ENCODE measurements at places on chromosomes 6 and 20.

DNA sequence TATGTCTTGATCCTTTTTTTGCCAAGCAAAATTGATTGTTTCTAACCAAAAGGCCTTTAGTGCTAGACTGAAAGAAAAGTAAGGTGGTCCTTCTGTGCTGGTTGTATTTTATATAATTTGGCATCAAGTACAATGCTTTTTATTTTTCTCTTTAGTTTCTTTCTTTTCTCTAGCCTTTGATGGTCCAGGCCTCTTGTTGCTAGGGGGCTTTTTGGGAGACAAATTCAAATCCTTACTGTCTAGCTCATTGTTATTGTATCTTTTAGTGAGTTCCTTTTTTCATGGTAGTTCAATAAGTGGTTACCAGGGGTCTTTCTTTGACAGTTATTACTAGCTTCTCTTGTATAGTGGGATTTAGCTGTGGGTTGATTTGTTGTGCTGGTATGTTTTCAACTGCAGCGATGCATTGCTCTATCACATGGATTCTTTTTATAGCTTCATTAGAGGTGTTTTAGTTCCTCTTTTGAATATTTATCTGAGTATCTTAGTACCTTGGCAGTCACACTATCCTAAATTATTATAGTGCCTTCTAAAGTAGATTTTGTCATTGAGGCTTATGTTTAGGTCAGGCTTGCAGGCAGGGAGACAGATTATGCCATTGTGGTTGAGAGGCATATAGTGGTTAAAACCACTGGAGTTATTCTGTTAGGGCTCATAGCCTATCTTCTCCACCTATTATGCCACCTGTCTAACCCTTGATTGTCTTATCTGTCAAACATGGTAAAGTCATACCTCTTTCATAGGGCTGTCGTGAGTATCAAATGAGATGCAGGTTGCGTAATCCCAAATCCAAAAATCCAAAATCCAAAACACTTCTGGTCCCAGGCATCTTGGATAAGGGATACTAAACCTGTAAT lies 49.5 kb downstream of the KCNS1 start:
- ATAC-seq: peak; percentile 31

DNA sequence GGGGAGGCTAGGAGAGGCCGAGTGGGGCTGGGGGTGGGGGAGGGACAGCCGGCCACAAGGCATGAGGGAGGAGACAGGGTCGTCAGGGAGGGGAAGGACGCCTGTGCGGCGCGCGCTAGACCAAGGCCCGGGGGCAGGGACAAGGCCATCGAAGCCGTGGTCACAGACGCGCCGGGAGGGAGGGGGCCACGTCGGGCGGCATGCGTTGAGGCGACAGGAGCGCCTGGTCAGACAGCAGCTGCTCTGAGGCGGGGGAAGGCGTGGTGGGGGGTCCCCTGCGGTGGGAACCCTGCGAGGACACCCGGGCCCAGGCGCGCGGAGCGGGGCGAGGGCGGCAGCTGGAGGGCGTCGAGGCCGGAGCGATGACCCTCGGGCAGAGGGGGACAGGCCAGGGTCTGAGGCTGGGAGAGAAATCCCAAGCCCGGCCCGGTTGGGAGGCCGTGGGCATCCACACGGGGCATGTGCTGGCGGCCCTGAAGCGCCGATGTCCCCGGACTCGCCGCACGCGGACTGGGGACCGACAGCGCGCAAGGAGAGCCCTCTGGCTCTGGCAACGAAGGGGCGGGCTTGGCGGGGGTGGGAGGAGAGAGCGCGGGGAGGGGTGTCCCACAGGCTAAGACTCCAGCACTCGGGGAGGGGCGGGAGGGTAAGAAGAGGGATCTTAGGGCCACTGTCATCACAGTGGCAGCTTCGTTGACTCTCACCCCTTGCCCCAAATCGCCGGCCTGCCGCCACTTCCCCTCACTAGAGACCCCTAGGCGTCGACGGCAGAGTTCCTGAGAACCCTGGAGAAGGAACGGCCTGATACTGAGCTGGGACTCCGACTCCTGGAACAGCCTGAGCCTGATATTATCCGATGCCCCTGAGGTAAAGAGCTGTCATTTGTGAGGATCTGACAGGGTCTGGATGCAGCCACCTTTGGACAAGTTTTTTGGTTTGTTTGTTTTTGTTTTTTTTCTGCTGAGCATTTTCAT lies 5.0 kb downstream of the TMEM239 start:
- ATAC-seq: no peak

DNA sequence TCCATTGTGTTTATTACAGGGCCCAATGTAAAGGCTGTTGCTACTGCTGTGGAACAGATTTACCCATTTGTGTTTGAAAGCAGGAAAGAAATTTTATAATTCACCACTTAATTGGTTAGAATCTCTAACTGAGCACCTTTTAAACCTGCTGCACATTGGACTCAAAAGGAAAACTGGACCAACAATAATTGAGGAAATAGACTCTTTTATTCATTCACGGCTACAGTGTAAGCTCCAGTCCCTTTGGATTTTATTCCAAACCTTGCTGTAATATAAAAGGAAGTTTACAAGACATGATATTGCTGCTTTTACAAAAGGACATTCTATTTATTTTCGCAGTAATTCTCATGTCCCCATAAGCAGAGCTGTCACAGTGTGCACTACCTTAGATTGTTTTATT lies 33.9 kb downstream of the TBPL1 start:
- ATAC-seq: no peak

- ATAC-seq: no peak
Observed at GRCh38 chr6:5941188-5941587, 65.5 kb downstream of the NRN1 start.

GRCh38 chr6:1770435-1770843 lies 160.7 kb downstream of the FOXC1 start:
- peak; percentile 74 for ATAC-seq

- no peak for ATAC-seq
Observed at GRCh38 chr6:158643836-158644230, 710 bp downstream of the DYNLT1 start.

- ATAC-seq: no peak
Observed at GRCh38 chr20:41034239-41034638, 5.6 kb downstream of the TOP1 start.

DNA sequence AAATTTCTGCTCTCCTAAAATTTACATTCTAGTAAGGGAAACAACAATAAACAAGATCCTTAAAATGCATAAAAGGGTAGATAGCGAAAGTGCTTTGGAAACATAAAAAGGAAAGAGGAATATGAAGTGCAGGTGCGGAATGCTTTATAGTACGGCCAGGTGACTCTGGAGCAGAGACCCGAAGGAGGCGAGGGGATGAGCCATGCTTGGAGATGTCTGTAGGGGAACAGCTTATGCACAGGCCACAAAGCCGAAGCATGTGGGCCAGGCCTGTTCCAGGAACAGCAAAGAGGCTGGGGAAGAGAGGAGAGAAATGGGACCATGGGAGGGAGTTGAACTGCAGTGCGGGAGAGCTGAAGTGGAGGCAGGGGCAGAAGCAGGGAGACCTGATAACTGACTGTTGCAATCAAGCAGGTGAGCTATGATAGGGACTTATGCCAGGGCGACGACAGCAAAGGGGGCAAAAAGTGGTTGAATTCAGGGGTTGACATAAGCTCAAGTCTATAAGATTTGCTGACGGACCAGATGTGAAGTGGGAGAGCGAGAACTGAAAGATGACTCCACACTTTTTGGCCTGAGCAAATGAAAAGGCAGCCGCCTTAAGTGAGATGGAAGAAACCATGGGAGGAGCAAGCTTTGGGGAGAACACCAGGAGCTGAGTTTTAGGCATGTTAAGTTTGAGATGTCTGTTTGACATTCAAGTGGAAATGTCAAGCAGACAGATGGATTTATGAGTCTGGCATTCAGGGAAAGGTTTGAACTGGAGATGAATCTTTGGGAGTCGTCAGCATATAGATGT lies 83.1 kb downstream of the CNBD2 start:
- no peak for ATAC-seq

- ATAC-seq: peak; percentile 88
Observed at GRCh38 chr6:42368181-42368580, 83.5 kb downstream of the TRERF1 start.

DNA sequence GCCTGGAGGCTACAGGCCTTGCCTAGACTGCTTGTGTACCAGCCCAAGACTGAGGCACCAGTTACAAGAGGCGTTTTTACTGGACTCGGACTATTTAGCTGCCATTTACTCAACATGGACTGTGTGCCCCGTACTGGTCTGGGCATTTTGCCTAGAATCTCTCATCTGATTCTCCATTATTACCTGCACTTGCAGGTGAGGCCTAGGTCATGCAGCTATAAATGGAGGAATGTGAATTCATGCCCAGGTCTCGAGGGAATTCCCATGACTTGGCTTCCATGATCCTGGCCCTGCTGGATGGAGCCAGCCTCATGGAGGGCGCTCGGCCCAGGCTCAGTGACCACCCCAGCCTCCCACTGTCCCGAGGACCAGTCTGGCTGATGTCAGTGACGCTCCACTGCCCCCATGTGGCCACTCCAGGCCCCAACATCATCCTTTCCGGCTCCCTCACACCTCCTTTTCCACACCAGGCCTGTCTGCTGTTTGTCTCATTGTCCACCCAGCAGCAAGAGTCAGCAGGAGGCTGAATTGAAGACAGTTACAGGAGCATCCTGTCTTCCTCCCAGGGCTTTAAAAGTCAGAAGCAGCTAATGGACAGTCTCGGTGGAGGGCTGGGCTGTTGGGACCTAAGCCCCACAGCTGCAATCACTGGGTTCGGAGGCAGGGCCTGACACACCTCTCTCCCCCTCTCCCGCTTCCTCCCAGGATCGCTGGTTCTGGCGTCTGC lies 8.7 kb downstream of the MMP24OS start:
- ATAC-seq: peak; percentile 61

DNA sequence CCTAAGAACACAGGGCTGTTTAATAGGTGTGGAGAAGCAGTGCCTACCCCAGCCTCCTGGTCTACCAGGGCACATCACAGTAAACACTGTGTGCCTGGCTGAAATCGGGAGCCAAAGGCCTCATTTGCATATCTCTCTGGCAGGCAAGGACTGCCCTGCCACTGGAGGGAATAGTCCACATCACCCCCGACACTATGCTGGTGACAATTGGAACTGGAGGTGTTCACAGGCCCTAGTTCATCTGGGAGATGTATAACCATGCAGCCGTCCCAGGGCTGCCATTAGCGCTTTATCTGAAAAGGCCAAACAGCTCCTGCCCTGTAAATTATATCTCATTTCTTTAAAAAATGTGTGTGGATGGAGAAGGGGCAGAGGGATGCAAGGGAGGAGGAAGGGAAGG lies 150.3 kb downstream of the LINC00237 start:
- ATAC-seq: no peak

DNA sequence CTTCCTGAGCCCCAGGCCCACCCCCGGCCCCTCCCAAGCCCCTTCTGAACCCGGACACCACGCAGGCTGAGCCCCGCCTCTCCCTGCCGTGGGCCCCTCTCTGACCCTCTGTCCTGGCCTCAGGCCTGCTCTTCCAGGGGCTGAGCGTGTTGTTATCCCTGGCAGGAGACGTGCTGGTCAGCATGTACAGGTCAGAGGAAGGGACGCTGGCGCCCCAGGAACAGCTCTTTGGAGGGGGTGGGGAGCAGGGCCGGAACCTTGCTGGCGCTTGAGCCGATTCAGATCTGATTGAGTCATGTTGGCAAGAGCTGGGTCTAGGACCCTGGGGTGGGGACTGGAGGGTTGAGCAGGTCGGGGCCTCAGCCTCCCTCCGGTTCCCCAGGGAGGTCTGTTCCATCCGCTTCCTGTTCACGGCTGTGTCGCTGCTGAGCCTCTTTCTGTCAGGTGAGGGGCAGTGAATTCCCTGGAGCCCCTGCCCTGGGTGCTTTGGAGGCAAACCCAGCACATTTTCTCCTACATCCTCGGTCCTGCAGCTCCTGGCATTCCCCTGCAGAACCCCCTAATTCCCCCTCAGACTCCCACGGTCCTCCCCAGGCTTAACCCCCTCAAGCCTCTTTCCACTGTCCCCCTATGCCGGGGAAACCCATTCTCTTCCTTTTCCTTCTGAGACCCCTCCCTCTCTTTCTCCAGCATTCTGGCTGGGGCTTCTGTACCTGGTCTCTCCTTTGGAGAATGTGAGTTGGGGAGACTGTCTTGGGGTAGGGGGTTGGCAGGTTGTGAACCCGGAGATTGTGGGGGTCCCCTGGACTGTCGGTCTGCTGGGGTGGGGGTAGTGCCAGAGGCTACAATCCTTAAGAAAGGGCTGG lies 2.0 kb downstream of the SPAG4 start:
- no peak for ATAC-seq

GRCh38 chr6:111605100-111605751 lies 452 bp downstream of the TRAF3IP2 start:
- ATAC-seq: peak; percentile 37

GRCh38 chr6:117498159-117498558 lies 15.7 kb downstream of the DCBLD1 start:
- no peak for ATAC-seq

GRCh38 chr20:13819885-13820645 lies 35.2 kb downstream of the NDUFAF5 start:
- ATAC-seq: peak; percentile 69

GRCh38 chr6:158766621-158767455 lies 52.3 kb downstream of the EZR start:
- ATAC-seq: peak; percentile 12

DNA sequence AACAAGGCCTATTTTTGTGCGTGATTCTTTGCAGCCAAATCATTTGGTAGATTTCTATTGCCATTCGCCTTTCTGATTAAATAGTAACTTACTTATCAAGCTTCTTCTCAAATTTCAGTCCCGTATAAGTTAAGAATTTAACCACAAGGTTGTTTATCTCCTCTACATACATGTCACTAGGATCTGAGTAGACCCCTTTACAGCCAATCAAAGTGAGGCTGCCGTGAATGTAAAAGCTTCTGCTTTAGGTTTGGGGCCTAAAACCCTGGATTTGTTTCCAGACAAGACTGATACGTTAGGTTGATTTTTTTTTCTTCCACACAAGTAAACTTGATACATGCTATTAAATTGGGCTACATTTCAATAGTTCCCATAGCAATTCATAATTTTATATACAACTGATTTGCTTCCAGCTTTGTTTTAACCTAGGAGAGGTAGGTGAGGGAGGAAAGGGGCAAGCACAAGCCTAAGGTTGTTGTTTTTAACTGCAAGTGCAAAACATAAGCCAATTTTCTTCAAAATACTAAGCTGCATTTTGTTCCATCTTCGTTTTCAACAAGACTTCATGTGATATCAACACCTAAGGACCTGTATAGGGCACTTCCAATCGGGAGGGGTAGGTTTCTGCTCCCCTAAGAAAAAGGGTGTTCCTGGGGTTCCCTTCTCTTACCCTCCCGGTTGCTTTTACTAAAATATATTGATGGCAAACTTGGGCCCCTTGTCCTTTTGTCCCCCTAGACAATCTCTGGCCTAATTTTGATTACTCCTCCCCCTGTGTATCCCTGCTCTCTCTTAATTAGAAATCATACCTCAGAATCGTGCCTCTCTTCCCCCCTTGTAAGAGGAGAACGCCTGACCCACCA lies 1.7 kb downstream of the RANBP9 start:
- ATAC-seq: peak; percentile 24

- no peak for ATAC-seq
Observed at GRCh38 chr6:30881392-30882203, 2.7 kb upstream of the DDR1 start.

- no peak for ATAC-seq
Observed at GRCh38 chr20:2045101-2045500, 51.2 kb upstream of the PDYN start.

All from activated T-helper 17 cell treated with anti-CD3 and anti-CD28 coated beads, Interleukin-2, amount 50 U/mL, for 72 hours (primary cell).